ENCODE measurements at places on chromosomes 2 and 18.

- no peak for DNase-seq
Observed at GRCh38 chr2:30366199-30366691, 80.8 kb upstream of the LCLAT1 start.

GRCh38 chr2:150639383-150639782 is 151.9 kb upstream of the RND3 start:
- DNase-seq = no peak

GRCh38 chr2:62370321-62371250 is 135.4 kb downstream of the TMEM17 start:
- DNase-seq = no peak

DNA sequence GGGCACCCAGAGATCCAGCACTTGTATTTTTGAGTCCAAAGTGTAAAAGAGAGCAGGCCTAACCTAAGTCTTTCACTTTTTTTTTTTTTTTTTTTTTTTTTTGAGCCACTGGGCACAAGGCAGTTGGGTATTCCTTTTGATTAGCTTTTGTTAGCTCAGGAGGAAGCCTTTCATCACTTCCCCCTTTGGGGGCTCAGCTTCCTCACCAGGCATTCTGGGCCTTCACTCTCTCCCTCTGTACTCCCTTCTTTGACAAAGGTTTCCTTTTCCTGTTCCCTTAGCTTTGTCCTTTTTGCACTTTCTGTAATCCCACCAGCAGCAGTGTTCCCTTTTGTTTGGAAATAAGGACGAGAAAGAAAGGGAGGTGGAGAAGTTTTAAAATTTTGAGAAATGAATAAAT is 88.2 kb downstream of the PKP4 start:
- DNase-seq = no peak

DNA sequence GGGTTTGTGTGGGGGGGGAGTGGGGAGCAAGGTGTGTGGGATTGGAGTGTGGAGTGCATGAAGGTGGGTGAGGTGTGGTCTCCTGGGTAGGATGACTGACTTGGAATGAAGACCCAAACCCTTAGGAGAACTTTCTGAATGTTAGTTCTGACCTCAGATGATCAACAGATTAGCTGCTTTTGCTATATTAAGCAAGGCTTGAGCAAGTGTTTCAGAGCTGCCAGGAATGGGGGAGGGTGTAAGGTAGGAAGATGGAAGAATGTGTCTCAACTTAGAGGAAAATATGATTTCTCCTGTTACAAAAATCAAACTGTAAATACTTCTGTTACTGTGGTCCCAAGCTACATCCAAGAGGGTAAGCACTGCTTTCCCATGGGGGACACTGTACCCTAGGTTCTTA is 273.6 kb downstream of the TGIF1 start:
- no peak for DNase-seq

- no peak for DNase-seq
Observed at GRCh38 chr2:208195531-208195930, 5.7 kb upstream of the C2orf80 start.

GRCh38 chr2:107808959-107809358 is 17.7 kb upstream of the RGPD4 start:
- no peak for DNase-seq

DNA sequence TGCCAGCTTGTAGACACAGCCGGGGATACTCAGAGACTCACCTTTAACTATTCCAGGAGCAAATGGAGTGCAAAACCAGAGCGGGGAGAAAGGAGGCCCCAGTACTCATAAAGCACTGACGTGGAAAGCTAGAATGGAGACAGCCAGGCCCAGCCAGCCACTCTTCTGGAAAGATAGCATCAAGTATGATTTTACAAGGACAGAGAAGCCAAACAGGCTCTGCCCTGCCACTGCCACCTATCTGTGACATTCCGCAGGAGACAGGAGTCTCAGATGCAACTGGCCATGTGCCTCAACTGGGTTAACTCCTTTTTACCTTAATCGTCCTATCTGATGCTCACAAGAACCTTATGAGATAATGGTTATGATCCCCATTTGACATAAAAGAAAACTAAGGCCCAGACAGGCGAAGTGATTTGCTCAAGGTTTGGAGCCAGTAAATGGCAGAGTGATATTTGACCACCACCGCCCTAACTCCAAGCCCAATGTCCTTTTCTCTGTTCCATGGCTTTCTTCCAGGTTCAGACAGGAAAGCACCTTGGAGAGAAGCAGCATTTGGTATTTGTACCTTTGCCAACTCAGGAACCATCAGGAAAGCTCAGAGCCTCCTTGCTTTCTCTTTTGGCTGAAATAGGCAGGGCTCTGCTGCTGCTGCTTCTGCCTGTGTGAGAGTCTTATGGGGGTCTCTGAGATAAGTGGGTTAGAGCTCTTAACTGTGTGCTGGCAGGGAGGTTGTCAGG is 15.6 kb downstream of the KIF3C start:
- DNase-seq = no peak

- DNase-seq = no peak
Observed at GRCh38 chr2:134491022-134491421, 227.8 kb downstream of the TMEM163 start.

GRCh38 chr2:44126106-44126797 is 42.4 kb upstream of the PPM1B start:
- no peak for DNase-seq

DNA sequence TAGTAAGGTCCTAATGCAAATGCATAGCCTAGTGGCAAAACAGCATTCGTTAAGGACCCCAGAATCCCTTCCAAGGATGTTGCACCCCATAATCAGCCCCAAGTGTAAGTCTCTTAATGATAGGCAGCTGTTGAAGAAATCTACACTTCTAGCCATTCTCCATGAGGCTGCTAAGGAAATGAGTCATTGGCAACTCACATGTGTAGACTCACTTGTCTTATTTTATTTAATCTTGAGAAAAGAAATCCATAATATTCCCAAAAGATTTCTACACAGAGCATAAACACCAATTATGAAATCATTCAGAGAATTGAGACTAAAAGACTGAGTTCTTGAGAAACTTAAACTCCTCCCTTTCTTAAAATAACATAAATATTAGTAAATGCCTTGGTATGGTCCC is 52.4 kb downstream of the AKAIN1 start:
- no peak for DNase-seq

- DNase-seq = no peak
Observed at GRCh38 chr2:72077702-72078169, 69.9 kb downstream of the CYP26B1 start.

DNA sequence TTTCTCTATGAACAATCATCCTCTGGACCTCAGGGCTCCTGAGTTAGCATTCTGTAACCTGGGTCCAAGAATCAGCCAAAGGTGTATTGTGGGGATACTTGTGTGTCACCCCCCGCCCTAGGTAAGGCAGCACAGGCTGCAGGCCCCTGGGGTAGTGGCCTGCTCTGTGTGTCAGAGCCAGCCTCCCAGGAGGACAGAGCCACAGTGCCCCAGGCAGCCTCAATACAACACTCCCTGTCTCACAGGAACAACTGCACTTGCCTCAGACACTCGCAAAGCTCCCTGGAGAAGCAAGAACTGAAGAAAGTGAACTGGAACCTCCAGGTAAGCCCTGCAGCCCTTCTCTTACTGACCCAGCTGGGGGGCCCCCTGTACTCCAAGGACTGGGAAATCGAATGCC is 121.3 kb upstream of the PPP1CB start:
- DNase-seq = no peak

DNA sequence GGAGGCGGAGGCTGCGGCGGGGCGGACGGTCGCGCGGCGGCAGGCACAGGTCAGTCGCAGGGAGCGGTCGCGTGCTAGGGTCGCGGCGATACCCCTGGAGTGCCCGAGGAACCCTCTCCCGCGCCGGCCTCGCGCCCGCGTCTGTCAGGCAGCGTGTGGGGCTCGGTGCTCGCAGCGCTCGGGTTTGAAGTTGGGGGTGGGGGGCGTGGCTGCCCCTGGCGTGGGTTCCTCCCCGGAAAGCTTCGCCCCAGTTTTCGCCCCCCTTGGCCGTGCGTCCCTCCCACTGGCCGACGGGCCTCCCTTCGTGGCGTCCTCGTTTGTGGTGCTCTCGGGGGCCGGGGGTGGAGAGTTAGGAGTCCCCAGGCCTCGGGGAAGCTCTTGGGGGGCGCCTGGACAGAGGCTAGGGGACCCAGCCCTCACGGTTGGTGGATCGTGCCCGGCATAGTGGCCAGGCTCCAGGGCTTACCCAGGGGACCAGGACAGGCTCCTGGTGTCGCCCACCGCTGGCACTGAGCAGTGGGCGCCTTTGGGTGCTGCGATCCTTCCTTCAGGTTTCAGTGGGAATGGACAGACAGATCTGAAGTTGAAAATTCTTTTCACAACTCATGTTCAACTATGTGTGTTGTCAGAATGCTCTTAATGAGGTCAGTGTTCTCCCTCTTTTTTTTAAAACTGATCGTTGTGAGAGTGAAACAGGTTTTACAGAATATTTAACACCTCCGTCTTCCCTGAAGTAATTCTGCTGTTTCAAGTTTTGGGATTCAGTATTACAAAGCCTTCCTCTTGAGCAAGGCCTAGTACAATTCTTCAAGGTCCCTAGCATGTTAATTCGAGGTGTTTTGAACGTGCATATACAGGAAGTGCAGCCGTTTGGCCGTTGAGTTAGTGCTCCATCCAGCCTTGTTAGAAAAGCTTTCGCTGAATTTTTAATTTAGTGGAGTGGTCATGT is 604 bp downstream of the RALBP1 start:
- no peak for DNase-seq

- no peak for DNase-seq
Observed at GRCh38 chr2:232129483-232129882, 168.0 kb downstream of the DIS3L2 start.

GRCh38 chr18:63823516-63824219 is 48.5 kb downstream of the SERPINB7 start:
- no peak for DNase-seq

- DNase-seq = no peak
Observed at GRCh38 chr2:203469546-203469945, 65.6 kb downstream of the RAPH1 start.

- DNase-seq = no peak
Observed at GRCh38 chr2:122939796-122940195, 1085.3 kb upstream of the CNTNAP5 start.

GRCh38 chr2:128628996-128629395 is 310.3 kb upstream of the HS6ST1 start:
- no peak for DNase-seq

DNA sequence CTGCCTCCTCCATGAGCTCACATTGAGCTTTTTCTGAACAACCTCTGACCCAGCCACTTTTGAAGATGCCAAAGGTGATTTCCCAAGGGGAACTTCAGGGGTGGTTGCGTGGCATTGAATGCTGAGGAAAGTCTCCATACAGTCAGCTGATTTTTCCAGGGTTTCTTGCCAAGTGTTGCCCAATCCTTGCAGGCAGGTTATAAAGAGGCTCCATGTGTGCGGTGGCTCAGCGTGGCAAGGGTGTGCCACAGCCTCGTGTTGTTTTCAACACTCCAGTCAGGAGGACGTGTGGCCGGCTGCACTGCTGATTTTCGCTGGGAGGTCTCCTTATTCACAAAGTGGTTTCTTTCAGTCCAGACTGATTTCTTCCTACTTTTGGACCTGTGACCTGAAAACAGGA is 81.4 kb upstream of the GATA6 start:
- DNase-seq = no peak
